ENCODE measurements at places on chromosomes 7 and 10.

- peak; percentile 59 for DNase-seq
Measured at GRCh38 chr7:38368191-38368605, 94.8 kb upstream of the TARP start.

- DNase-seq: no peak
Measured at GRCh38 chr7:12066004-12066403, 145.1 kb upstream of the TMEM106B start.

- no peak for DNase-seq
Measured at GRCh38 chr7:41755096-41755495, 52.2 kb upstream of the INHBA start.

DNA sequence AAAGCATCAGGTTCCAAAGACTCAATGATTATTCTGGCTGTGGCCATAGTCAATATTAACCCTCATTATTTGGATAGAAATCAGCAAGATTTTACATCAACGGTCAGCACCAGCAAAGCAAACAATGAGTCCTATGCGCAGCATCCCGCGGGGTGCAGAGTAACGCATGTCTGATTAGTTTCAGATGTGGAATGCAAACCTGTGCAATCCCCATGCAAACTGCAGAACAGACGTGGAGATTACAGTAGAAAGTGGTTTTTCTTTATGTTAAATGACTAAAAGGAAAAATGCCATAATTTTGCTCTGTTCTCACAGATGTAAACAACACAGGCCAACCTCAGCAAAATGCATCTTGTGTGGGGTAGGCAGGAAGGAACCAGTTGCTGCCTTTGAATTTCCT is 258.1 kb upstream of the GRB10 start:
- DNase-seq: no peak

GRCh38 chr10:68133523-68133922 is 24.2 kb downstream of the MYPN start:
- no peak for DNase-seq

GRCh38 chr10:101097881-101098280 is 33.2 kb upstream of the TLX1 start:
- DNase-seq: no peak

DNA sequence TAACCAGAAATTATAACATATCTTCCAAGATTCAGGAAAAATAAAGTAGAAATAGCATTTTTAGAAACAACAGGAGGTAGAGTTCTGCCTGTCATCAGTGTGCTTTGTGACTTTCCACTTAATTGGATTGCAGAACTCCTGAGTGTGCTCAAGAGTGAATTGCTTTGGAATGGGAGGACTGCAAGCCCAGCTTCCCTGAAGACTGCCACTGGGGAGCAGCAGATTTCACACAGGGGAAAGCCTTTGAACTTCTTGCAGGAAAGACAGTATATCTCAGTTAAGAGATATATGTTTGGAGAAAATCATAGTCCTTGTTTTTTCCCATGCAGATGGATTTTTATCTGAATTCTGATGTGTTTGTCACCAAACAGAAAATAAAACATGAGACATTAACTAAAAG is 124.5 kb downstream of the TMEM168 start:
- no peak for DNase-seq

GRCh38 chr7:17402628-17403278 is 104.3 kb downstream of the AHR start:
- DNase-seq: no peak

- DNase-seq: no peak
Measured at GRCh38 chr10:18504161-18504560, 147.2 kb downstream of the NSUN6 start.

GRCh38 chr7:132489776-132490237 is 86.5 kb downstream of the PLXNA4 start:
- DNase-seq: no peak
